H1 (cell line): ENCODE measurements at places on chromosomes 3 and 15. TPM values are rescaled to one million over a fixed set of nuclear protein-coding genes. Genes with fewer than 3 reads are reported as not detected.

GRCh38 chr3:180280555-180280954 is 243.8 kb upstream of the PEX5L start:
- DNase-seq, result no peak

The HYAL1 gene
- polyA plus RNA-seq, result 5.4 and 9.1 TPM in 2 replicates

The CPB1 gene
- not detected in 2 replicates for polyA plus RNA-seq

The NPAP1 gene
- 0.06 and 0.08 TPM in 2 replicates for polyA plus RNA-seq

DNA sequence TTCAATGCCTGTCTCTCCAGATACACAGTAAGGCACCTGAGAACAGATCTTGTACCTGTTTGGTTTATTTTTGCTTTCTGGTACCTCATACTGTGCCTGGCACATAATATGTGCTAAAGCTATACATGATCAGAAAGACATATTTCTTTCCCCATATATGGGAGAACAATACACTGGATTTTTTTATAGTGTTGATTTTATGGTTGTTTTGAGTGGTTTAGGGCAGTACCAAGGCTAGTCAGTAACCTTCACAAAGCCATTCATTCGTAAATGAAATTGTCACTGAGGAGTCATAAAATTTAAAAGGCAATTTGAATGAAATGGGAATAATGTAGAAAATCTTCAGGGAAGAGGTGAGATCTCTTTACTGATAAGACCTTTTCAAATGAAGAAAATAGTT is 810.2 kb downstream of the TUSC7 start:
- no peak for DNase-seq

DNA sequence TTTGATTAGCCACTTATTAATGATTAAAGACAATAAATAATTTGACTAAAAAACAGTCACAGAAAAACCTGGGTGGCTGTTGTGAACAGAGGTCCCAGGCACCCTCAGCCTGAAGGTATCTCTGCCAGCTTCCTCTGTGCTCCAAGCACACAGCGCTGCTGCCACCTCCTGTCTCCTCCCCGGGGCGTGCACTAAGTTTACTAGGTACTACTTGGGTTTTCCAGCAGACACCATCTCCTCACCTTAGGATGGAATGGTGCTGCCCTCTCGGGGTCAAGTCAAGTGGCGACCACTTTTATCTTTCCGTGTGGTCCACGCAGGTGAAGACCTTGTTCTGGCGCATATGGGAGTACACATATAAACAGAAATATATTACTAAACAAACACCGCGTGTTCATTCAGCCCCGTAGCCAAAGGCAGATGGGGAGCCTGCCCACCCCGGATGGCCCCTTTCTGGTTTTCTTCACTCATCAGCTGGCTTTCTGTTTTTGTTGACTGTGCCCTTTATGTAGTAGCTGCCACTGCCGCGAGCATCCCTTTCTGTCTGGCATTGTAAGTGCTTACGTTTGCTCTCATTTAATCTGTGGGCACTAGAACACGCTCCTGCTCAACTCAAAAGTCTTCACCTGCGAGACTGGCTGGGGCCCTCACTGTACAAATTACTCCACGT is 128.0 kb downstream of the LRIG1 start:
- DNase-seq, result peak; percentile 68

DNA sequence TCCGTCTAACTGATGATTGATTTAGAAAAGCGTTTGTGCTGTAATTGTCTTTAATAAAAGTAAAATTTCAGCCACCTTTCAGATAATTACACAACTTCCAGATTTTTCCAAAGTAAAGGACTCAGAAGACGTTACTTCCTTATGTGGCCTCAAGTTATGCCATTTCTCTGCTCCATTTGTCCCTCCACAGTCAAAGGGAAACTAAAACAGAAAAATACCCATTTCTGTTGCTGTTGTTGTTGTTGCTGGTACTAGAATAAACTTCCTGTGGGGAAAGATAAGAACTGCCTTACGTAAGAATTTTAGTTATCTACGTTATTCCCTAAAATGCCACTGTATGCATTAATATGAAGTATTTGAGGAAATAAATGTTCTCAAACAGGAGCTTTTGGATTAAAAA is 153.9 kb downstream of the P3H2 start:
- DNase-seq, result no peak

The LTF gene
- polyA plus RNA-seq, result 0.23 and 0.36 TPM in 2 replicates

GRCh38 chr3:166104938-166105337 is 267.7 kb upstream of the BCHE start:
- no peak for DNase-seq

The TFRC gene
- polyA plus RNA-seq, result 19.3 and 67.3 TPM in 2 replicates

The PRSS50 gene
- polyA plus RNA-seq, result 0.71 and 1.1 TPM in 2 replicates

DNA sequence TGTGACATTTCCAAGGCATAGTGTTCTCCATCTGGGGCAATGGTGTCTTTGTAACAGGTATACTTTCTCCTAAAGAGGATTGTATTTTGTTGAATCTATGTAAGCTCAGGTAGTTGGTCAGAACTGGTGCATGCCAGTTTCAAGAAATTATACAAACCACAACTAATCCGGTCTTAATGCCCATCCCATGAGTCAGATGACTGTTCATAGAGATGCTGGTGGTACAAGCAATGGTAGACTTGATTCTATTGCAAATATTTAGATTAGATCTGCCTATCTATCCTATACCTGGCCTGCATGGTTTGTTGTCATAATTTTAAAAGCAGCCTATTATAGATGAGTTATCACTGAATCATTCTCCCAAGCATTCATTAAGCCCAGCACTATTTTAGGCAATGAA is 43.5 kb downstream of the ATP13A5 start:
- no peak for DNase-seq

- no peak for DNase-seq
These were observed 78.6 kb downstream of the MYLK start for GRCh38 chr3:123805504-123805903.

GRCh38 chr3:150545419-150546225 is 674 bp downstream of the SERP1 start:
- no peak for DNase-seq

DNA sequence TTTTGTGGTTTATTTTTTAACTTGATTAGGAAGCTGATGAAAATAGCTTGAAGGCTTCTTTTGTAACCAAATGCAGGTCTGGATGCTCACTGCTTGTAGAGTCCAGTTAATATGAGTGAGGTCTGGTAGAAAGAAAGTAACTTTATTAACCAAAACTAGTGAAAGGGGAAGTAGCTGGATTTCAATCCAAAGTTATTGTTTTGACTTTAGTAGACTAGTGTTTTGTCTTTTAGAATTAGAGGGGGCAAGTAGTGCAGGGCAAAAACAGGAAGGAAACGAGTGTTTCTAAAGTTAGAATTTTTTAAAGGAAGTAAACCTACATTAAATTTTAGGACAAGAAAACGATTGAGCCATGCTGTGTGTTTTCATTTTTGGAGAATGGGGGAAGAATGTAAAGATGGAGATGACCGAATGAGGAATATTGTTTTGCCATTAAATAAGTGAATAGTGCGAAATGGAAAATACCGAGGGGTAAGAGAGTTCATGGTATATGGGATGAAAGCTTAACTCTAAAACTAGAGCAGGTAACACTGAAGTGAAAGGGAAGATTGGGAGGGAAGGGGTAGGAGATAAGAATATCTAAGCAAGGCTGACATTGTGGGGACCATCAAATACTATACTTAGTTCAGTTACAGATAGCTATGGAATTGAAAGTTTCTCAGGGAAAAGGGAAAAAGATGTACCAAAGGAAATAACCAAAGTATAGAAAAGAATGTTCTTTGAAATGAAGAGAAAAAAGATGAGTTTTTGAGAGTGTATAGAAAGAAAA is 40.0 kb downstream of the USP3 start:
- DNase-seq, result no peak

The SUSD5 gene
- 0.92 and 1.5 TPM in 2 replicates for polyA plus RNA-seq

DNA sequence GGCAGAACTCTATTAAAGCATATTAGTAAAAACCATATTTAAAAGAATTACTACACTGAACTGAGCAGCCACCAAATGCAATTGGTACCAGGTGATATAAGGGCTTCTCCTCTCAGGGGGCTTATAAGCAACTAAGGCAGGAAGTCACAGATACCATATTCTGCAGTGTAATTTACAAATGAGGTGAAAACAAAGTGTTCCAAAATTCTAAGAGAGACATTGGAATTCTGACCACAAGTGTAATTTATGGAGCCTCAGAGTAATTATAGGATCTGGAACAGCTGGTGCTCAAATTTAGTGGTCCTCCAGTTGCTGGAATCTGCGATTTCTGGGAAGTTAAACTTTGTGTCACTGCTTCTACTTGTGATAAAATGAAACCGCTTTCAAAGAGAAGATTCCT is 3.1 kb upstream of the NR1I2 start:
- no peak for DNase-seq

The OCA2 gene
- polyA plus RNA-seq, result 0.20 and 0.36 TPM in 2 replicates

The GPX1 gene
- 757 and 854 TPM in 2 replicates for polyA plus RNA-seq
